ENCODE measurements at places on chromosomes 2 and 18. TPM values are rescaled to one million over a fixed set of nuclear protein-coding genes. Genes with fewer than 3 reads are reported as not detected.

GRCh38 chr2:66445925-66446871, 11.3 kb downstream of the MEIS1 start:
- no peak for DNase-seq

DNA sequence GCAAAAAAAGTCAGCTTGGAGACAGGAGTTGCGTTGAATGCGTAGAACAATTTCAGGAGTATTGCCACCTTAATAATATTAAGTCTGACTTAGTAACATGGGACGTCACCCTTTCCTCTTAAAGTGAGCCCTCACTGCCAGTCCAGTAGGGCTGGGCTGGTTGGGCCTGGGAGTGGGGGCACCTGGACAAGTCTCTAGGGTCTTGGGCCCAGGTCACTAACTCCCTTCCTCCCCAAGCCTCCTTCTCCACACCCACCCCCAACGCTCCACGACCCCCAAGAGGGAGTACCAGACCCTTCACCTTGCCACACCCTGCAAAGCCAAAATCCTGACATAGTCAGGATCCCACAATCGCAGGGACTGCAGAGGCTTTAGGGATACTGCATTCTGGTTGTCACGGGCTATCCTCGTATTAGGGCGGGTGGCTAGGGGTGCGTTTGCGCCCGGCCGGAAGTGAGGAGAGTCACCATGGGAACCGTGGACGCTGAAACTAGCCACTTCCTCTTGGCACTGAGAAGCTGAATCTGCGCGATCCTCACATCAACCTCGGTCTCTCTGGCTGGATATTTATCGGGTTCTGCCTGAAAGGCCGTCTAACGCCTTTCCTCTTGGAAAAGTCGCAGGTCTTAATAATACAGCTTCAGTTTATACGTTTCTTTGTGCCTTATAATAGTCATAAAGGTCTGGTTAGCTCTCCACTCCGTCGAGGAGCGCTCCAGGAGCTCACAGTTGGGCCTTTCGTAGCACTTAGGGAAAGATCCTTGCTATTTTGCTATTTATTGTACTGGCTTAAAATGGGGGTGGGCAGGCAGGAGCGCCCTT, 10.3 kb upstream of the CXXC1 start:
- DNase-seq: peak; percentile 61

GRCh38 chr2:78093436-78093835, 571.3 kb upstream of the LRRTM4 start:
- no peak for DNase-seq

- DNase-seq: no peak
Observed at GRCh38 chr2:127586746-127587295, 51.3 kb downstream of the MYO7B start.

DNA sequence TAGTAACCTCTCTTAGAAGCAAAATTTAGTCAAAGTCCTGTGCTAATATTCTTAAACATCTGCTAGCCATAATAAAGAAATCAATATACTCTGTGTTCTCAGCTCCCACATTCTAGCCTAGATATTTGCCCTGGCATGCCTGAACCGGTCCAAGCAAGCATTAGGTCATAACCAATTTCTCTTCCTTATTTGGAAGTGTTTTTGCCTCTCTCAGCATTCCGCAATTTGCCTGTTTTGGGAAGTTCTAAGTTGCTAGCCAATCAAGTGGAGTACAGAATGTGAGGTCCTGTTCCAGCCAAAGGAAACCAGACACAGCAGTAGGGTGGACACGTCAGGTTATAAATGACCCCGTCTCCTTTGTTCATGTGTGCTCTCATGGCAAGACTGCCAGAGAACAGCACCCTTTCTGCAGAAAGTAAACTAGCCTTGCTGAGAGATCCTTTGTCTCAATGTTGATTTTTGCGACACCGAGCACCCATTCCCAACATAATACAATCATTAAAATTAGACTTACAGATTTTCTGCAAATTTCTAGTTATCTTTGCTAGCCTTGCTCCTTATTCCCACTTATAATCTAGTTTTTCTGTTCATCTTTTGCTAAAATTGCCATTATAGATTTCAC, 13.0 kb upstream of the SULT1C4 start:
- DNase-seq: peak; percentile 36

GRCh38 chr2:19943189-19943588, 41.4 kb upstream of the TTC32 start:
- no peak for DNase-seq

DNA sequence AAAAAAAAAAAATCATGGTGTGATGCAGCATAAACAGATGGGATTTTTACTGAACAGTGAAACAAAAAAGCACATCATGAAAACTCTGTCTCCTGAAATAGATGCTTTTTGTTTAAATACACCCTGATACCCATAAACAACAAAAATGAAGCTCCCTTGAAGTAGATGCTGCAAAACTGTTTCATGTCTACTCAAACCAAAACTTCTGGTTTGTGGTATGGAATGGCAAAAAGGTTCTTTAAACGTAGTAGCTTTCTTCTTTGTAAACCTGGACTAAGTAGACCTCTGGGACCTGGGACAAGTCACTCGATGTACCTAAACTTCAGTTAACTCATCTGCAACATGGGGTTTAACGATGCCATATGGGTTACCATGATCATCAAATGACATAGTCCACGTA, 64.4 kb upstream of the RAPH1 start:
- no peak for DNase-seq

DNA sequence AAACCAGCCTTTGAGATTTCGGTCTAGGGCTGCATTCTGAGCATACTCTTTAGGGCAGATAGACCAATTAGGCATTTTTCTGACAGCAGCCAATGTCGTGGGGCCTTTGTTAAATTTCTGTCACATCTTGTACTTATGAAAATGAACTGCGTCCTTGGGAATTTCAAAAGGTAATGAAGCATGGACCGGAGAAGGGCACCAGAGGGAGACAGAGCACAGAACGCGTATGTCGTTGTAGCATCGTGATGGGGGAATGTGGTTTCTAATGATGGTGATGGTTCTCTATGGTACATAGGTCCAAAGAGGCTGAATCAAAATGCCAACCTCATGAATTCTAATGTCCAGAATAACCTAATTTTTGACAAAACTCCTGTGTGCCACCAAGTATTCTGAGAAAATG, 483.9 kb upstream of the CRIM1 start:
- no peak for DNase-seq

- no peak for DNase-seq
Observed at GRCh38 chr2:72129681-72130340, 17.9 kb downstream of the CYP26B1 start.

- no peak for DNase-seq
Observed at GRCh38 chr18:63905361-63905760, 2.4 kb upstream of the SERPINB10 start.

DNA sequence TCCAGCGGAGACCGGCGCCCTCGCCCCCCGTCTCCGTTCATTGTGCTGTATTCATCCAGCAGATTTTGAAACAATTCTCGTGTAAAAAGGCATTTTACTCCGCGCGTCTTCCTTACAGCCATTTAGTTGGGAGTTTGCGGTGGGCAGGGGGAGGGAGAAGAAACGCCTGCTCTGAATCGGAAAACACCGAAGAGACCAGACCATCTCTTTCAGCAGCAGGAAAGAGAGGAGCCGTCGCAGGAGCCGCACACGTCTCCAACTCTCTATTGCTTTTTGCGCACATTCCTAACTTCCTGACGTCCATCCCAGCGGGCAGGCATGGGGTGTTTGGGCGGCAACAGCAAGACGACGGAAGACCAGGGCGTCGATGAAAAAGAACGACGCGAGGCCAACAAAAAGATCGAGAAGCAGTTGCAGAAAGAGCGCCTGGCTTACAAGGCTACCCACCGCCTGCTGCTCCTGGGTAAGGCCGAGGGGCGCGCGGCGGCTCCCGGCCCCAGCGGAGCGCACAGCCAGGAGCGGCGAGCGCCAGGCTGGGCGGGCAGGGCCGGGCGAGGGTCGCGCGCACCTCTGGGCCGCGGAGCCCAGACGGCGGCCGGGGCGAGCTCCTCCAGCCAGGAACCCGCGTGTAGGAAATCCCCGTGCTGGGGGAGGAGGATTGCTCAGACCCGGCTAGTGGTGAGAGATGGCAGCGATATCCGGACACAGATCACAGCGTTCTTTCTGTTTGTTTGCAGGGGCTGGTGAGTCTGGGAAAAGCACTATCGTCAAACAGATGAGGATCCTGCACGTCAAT, 63.2 kb downstream of the GNAL start:
- peak; percentile 30 for DNase-seq

DNA sequence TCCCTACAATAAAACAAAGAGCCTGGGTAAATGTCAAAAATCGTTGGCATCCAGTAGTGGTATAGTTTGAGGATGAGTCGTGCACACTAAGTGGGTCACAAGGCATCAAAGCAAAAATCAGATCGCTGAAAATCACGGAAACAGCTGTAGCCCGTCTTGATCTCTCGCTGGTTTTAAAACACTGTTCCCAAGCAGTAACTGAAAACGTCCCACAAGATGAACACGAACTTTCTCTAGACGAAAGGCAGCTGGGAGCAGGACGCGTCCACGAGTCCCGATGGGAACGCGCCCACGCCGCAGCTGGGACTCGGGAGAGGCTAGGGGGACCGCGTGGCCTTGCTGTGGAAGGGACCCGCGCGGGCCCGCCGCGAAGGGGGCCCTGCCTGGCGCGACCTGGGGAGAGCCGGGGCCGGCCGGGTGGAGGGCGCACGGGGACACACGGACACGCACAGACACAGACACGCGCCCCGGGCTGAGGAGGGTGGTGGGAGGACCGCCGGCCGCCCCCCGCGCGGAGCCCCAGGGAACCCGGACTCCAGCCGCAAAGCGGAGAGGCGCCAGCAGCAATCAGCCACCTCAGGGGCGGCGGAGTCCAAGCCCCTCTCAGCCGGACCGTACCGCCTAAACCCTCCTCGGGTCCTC, 651 bp downstream of the STK17B start:
- peak; percentile 60 for DNase-seq

DNA sequence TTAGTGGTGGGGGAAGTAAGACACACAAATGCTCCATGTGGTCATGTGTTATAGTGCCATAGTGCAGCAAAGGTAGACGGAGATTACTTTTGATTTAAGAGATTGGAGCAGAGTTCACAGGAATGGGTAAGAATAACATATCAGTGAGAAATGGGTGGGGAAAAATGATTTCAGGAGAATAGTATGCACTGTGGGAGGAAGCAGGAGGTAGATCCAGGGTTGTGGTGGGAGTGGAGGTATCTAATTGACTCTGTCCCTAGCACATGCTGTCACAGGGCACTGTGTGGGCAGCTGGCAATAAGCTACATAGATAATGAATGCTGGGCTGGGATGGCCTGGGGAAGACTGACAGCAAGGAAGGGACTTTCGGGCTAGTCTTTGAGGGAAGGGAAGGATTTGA, 65.3 kb downstream of the STAT1 start:
- DNase-seq: peak; percentile 49

DNA sequence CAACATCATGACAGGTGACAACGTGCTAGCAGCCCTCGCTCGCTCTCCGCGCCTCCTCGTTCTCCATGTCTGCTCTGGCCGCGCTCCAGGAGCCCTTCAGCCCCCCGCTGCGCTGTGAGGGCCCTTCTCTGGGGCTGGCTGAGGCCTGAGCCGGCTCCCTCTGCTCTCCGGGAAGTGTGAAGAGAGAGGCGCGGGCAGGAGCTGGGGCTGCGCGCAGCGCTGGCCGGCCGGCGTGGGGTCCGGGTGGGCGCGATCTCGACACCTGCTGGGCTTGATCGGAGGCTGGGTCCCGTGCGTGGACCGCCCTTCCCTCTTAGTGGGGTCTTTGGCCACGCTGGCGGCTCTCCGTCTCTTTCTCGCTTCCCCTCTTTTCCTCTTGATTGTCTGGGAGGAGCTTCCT, 195.5 kb downstream of the ANKRD30BL start:
- DNase-seq: no peak

GRCh38 chr18:74698881-74699280, 101.2 kb downstream of the ZNF407 start:
- no peak for DNase-seq

- DNase-seq: no peak
Observed at GRCh38 chr18:79919089-79919488, 32.4 kb downstream of the SLC66A2 start.

- peak; percentile 80 for DNase-seq
Observed at GRCh38 chr2:240560084-240560479, at the start of gene DUSP28. DUSP28 (plus strand) TSS chr2:240560357; CDS start chr2:240560685, 328 bp downstream.

DNA sequence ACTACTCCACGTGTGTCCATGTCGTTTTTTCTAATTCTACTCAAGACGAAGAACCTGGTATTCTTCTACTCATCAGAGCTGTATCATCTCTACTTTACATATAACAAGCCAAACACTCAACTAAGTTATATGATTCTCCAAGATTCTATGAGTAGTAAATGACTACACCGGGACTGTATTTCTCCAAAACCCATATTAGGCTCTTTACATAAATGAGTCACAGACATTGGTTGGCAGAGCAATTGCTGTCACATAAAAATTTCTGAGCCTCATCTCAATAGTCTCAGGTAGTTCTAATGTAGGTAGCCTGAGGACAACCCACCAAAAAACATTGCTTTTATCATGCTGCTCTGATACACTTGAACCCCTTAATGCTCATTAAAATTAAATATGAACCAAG, 1092.3 kb upstream of the NXPH2 start:
- no peak for DNase-seq

GRCh38 chr2:151260573-151261230, 961 bp downstream of the RBM43 start:
- peak; percentile 43 for DNase-seq

DNA sequence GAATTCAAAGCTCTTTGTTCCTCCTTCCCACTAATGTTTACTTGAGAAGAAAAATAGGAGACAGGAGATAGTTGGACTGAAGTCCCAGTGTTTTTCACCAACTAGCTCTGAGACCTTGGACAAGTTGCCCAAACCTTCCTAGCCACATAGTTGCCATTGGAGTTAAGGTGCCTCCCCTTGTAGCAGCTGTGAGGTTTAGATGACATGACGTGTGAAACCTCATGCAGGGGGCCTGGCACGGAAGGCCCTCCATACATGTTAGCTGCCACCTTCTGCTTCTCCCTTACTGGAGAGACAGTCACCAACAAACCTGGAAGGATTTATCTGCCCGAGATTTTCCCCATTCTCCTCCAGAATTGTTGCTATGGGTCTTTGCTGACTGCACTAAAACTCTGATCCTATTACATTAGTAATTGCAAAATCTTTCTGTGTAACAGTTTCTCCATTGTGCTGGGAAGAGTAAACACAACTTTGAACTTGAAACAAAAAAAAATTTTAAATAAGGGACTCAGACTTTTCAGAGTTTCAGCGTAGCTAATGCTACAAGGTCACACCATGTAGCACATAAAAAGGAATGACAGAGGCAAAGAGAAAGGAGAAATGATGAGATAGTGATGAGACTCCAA, 23.8 kb upstream of the CABYR start:
- peak; percentile 4 for DNase-seq

DNA sequence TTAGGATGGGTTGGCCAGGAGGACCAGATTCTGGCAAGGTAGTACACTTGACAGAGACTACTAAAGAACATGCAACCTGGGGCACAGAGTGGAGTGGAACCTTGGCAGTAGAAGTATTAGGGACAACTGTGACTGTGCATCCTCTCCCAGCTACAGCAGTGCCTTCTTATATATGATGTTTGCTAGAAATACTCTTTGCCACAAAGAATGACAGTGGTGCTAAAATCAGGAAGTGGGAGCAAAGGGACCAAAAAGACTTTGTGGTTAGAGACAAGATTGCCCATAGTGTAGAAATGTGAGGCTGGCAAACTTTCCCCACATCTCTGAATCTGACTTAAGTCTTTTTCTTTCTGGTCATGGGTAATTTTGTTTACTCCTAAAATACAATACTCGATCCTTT, 9.4 kb upstream of the SLC38A11 start:
- DNase-seq: no peak

Gene CNTNAP5
- not detected for total RNA-seq

Gene GKN1
- not detected for total RNA-seq

Gene CEP192
- 29.0 TPM for total RNA-seq

Gene TFPI
- total RNA-seq: 93.9 TPM

Gene PLEK
- under 0.01 TPM for total RNA-seq

Gene TEKT4
- not detected for total RNA-seq

Gene RAB31
- 28.9 TPM for total RNA-seq

Gene TUBB8B
- not detected for total RNA-seq

Gene HOXD9
- total RNA-seq: not detected

Gene TUBA3E
- total RNA-seq: not detected

Gene SLC23A3
- total RNA-seq: 0.18 TPM

Measured in IMR-90 (cell line).